Activated CD4-positive, alpha-beta T cell treated with anti-CD3 and anti-CD28 coated beads, Interleukin-2, amount 10 ng/mL, durations not matched to agents 7 days and 5 days (primary cell): ENCODE measurements at places on chromosomes 5 and 9. TPM values are rescaled to one million over a fixed set of nuclear protein-coding genes. Genes with fewer than 3 reads are reported as not detected.

Gene FOXD4L6
- not detected for total RNA-seq

Gene ORM1
- total RNA-seq: not detected

DNA sequence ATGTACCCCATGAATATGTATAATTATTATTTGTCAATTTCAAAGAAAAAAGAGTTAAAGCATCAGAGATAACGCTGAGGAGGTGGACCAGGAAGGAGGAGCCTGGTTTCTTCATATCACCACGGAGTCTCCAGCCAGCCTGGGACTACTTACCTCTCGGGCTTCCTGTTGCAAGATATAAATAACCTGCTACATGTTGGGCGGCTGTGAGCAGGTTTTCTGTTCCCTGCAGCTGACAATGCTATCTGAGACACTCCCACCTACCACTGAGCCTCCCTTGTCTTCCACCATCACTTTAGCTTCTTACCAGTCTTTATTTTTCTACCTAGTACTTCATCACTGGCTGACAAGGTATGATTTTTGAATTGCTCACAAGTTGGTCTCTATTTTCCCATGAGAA, 102.7 kb upstream of the CPEB4 start:
- DNase-seq: no peak

GRCh38 chr5:122473138-122473843, 161.3 kb downstream of the SNCAIP start:
- no peak for DNase-seq

GRCh38 chr5:138705567-138705966, 47.7 kb upstream of the CTNNA1 start:
- no peak for DNase-seq

GRCh38 chr5:122236270-122237040, 75.6 kb upstream of the SNCAIP start:
- DNase-seq: no peak
